ENCODE measurements at places on chromosomes 11 and 22. TPM values are rescaled to one million over a fixed set of nuclear protein-coding genes. Genes with fewer than 3 reads are reported as not detected.

Gene GPHA2
- total RNA-seq, result not detected

- no peak for DNase-seq
Observed at GRCh38 chr11:102530558-102530957, at the start of gene MMP7. Gene MMP7, minus strand, starts transcription at chr11:102530747. Its CDS starts 47 bp downstream, at chr11:102530700.

DNA sequence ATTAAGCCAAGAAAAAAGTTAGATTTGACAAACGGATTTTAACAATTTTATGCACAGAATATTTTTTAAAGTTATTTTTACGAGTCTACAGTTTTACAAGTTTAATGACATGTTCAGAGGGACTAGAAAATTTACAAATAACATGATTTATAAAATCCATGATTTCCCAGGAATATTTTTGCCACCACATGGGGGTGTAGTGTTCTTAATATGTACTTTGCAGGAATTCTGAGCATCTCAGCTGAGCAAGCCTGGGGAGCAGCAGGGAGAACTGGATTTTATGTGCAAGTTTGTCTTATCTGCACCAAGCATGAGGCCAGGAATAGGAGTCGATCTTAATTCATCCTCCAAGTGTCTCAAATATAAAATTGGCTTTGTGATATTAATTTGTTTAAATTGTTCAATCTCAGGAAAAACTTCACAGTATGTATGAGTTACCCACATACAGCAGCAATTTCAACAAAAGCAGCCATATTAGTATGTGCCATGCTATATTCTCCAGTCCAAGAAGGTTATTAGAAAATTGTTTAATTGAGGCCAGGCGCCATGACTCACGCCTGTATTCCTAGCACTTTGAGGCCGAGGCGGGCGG is 826.3 kb downstream of the DLG2 start:
- DNase-seq, result no peak

- no peak for DNase-seq
Observed at GRCh38 chr11:1997755-1998154, at the start of gene H19. Gene H19, minus strand, starts transcription at chr11:1997842.

Gene RIMBP3B
- total RNA-seq, result not detected

- no peak for DNase-seq
Observed at GRCh38 chr11:118290923-118291322, 13.6 kb upstream of the CD3E start.

Gene CPT1A
- 77.1 TPM for total RNA-seq

GRCh38 chr11:71221821-71222220 is 30.6 kb downstream of the SHANK2 start:
- DNase-seq, result no peak

Gene CHST1
- total RNA-seq, result 3.1 TPM

Gene HNRNPUL2
- 30.4 TPM for total RNA-seq

- DNase-seq, result no peak
Observed at GRCh38 chr11:35039076-35039475, 99.9 kb upstream of the CD44 start.

Gene DNAJB13
- total RNA-seq, result not detected

Gene CYTH4
- total RNA-seq, result 7.0 TPM

- no peak for DNase-seq
Observed at GRCh38 chr11:84465040-84465439, 1162.1 kb downstream of the DLG2 start.

GRCh38 chr11:119906376-119906775 is 177.4 kb upstream of the NECTIN1 start:
- DNase-seq, result no peak

- no peak for DNase-seq
Observed at GRCh38 chr22:30202531-30203006, 44.0 kb downstream of the LIF start.

- peak; percentile 86 for DNase-seq
Observed at GRCh38 chr22:37282385-37282677, at the start of gene CYTH4. Gene CYTH4, plus strand, starts transcription at chr22:37282508. Its CDS starts 62 bp downstream, at chr22:37282570.

GRCh38 chr11:116701297-116701801 is 71.4 kb downstream of the BUD13 start:
- no peak for DNase-seq

DNA sequence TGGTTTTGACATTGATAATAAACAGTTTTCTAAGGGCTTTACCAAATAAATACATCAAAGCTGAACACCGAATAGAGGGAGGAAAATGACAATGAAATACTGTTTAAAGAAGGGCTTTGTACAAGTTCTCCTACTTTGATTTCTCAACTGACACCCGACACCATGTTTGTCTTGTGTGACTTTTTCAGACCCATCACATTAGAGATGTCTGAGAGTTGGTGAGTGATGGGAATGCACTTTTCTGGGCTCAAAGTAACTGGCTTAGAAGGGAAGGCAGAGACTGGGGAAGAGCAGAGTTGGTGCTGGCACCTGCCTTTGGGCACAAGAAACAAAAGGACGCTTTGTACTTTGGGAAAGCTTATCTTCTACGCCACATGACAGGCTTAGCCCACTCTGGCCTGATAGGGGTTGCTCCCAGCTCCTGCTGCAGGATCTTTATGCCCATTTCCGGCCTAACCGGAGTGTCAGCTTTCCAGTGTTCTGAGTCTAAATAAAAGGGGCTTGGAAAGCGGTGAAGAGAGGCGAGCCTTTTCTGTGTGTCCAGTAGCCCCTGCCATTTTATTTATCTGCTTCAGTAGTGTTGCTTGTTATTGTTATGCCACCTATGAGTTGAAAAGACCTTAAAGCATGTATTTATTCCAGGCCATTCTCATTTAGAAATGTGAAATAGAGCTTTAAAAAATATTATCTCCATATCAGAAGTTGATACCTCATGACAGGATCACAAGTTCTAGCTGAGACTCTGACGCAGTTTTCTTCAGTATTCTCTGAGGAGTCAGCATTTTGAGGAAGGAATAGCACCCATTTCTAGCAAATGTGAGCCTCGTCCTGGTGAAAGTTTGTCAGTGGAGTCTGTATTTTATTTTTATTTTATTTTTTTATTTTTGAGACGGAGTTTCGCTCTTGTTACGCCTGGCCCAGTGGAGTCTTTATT is 24.2 kb downstream of the KREMEN1 start:
- no peak for DNase-seq

Gene ANGPTL5
- total RNA-seq, result 1.9 TPM

GRCh38 chr11:75602951-75603350 is 40.9 kb downstream of the SERPINH1 start:
- DNase-seq, result no peak

DNA sequence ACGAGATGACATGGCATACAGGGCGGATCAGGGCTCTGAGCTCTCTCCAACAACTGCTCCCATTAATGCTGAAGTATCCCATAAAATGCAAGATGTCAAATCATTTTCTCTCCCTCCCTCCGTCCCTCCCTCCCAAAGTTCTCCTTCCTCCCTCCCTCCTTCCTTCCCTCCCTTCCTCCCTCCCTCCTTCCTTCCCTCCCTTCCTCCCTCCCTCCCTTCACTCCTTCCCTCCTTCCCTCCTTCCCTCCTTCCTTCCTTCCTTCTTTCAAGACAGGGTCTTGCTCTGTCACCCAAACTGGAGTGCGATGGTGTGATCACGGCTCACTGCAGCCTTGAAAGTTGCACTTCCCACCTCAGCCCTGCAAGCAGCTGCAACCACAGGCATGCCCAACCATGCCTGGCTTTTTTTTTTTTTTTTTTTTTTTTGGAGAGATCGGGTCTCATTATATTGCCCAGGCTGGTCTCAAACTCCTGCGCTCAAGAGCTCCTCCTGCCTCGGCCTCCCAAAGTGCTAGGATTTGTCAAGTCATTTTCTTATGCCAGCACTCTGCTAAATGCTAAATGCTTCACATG is 38.2 kb downstream of the TXN2 start:
- DNase-seq, result no peak

DNA sequence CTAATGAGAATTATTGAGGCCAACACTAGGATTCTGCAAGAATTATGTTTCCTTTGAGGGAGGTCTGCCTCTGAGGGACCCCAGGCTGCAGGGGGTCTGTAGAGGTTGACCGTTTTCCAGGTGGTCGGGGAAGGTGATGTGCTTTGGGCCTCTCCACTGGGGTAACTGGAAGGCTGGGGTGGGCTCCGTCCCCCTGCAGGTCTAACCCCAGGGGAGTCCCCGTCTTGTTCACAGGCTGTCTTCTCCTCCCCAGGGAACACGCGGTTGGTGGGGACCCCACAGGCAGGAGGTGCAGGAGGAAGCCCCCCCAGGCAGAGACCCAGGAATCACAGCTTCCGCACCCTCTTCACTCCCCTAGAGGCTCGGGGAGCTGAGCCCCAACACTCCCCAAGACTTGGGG is 726.4 kb downstream of the BRD1 start:
- no peak for DNase-seq

DNA sequence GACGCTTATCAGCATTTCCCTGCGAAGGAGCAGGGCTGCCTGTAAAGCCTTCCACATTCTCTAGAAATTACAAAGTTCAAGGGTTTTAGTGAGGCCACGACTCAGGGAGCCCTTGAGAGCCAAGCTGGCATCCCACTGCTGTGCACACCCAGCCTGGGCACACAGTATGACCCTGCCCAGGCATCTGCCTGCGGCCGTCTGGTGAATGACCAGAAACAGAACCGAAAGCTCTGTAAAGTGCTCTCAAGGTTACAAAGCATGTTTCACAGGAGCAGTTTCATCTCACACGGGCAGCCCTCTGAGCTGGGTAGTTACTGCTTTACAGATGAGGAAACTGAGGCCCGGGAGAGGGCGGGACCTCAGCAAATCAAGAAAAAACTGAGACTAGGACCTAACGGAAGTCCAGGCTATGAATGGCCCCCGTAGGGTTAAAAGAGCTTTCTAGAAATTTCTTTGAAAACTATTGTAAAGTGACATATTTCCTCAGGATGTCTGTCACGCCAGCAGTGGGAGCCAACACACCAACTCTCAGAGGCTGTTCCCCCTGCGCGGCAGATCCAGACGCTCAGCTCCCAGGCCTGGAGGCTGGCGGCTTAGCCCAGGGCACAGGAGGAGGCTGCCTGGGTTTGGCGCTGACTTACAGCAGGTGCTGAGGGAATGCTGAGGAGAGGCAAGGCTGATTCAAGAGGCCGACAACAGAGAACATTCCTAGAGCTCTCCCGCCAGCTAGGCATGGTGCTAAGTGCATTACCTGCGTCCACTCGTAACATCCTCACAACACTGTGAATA is 7.7 kb upstream of the TCF20 start:
- no peak for DNase-seq

- no peak for DNase-seq
Observed at GRCh38 chr11:70834277-70834940, 418.0 kb downstream of the SHANK2 start.

DNA sequence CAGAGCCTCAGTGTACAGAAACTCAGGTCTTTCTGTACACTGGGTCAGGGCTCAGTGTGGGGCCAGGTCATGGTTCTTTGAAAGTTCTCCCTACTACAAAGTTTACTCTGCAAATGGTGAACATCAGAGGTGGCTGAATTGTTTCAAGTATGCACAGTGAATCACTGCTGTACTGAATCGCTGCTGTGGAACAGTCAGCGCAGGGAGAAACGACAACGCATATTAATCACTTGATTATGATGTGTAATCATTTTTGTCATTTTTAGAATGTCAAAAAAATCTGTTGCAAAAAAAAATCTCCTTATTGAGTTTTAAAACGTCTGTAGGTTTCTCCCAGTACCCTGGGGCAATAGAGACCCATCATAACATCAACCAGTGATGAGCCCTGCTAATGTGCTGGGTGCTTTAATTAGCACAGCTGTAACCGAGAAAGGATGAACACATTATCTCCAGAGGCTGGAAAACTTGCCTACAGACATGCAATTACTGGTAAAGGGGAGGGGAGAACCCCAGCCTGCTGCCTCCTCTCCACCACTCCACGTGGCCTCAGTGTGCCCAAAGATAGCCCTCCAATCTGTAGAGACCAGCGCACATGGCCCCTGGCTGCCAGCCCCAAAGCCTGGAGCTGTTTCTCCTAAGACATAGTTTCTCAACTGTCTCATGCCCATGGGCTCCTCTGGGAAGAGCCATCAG is 12.8 kb downstream of the ARRB1 start:
- DNase-seq, result no peak

DNA sequence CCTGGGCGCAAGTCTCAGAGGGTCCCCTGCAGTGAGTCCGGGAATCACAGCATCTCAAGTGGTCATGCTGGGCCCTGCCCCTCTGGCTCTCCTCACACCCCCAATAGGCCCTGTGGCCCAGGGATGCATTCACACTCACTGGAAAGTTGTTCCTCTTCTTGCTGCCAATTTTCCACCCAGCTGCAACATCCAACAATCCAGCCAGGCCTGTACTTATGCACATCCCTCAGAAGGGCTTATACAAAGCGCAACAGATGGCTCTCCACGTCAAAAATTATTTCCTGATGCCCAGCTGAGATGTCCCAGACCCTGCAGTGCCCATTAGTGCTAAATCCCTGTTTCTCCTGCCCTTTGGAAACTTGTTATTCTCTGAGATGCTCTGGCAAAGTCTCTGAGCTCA is 407.8 kb upstream of the NARS2 start:
- DNase-seq, result no peak

Gene VSTM5
- total RNA-seq, result not detected

Gene CASP4
- 13.7 TPM for total RNA-seq

Gene ARHGAP20
- total RNA-seq, result 0.38 TPM

- DNase-seq, result peak; percentile 96
Observed at GRCh38 chr11:67277231-67277961, 11.1 kb downstream of the GRK2 start.

Gene MED19
- total RNA-seq, result 7.7 TPM

Gene PDGFD
- total RNA-seq, result 8.9 TPM

Gene PIWIL4
- 0.78 TPM for total RNA-seq

DNA sequence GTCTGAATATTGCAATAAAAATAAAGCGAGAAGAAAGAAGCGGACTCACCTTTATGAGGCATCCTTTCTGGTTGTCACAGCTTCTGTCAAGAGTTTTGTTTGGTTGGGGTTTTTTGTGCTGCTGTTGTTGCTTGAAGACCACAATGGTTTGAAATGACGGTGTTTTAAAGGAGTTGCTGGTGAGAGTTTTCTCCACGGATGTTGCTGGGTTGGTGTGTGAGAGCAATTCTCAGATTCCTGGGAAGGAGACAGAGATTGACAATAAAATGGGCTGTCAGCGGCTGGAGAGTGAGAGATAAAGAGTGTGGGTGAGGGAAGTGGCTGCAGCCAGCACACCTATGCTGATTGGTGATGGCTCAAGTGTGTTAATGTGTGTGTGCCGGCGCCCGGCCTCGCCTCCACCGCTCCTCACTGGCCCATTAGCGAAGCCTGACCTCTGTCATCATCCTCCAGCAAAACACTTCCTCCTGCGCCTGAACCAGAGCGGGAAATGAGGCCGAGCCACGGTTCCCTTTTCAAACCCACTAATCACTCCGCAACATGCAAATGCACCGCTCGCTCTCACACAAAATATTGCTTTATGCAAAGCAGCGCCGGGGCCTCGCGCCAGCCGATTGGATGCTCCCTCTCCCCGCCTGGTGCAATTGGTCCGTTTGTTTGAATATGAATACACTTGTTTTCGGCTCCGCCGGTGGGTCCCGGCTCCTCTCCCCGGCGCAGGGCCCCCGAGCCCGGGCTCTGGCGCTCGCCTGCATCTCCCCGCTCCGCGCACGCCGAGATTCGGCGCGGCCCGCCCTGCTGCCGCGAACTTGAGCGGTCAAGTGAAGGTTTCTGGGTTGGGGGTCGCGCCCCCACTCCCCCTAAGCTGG is at the start of gene PAX6:
TSS of gene PAX6 (minus strand) at position 544 of the 869 bp plus-strand sequence. CDS start 4,911 bp downstream, outside the sequence.
- DNase-seq, result peak; percentile 65
